Stimulated activated CD8-positive, alpha-beta memory T cell treated with anti-CD3 and anti-CD28 coated beads, Interleukin-7, amount 100 ng/mL, for 1 hour (primary cell): ENCODE measurements at places on chromosomes 1 and 21.

DNA sequence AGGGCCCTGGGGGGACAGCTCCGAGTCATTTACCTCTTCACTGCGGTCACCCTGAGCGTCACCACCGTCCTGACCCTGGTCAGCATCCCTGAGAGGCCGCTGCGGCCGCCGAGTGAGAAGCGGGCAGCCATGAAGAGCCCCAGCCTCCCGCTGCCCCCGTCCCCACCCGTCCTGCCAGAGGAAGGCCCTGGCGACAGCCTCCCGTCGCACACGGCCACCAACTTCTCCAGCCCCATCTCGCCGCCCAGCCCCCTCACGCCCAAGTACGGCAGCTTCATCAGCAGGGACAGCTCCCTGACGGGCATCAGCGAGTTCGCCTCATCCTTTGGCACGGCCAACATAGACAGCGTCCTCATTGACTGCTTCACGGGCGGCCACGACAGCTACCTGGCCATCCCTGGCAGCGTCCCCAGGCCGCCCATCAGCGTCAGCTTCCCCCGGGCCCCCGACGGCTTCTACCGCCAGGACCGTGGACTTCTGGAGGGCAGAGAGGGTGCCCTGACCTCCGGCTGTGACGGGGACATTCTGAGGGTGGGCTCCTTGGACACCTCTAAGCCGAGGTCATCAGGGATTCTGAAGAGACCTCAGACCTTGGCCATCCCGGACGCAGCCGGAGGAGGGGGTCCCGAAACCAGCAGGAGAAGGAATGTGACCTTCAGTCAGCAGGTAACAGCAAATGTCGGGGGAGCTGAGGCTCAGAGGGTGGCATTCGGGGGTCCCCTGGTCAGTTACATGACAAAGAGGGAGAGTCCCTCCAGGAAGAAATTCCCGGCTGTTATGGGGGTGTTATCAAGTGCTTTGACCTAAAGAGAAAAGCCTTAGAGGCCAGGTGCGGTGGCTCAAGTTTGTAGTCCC lies 12.6 kb downstream of the SLC45A1 start:
- DNase-seq, result no peak

GRCh38 chr21:37557261-37557950 lies 190.8 kb downstream of the DYRK1A start:
- no peak for DNase-seq

GRCh38 chr1:109769330-109770078 lies 5.8 kb upstream of the EPS8L3 start:
- DNase-seq, result no peak

- no peak for DNase-seq
Measured at GRCh38 chr21:15706696-15707095, 23.1 kb upstream of the USP25 start.

GRCh38 chr1:45802343-45803298 lies 791 bp upstream of the MAST2 start:
- no peak for DNase-seq

DNA sequence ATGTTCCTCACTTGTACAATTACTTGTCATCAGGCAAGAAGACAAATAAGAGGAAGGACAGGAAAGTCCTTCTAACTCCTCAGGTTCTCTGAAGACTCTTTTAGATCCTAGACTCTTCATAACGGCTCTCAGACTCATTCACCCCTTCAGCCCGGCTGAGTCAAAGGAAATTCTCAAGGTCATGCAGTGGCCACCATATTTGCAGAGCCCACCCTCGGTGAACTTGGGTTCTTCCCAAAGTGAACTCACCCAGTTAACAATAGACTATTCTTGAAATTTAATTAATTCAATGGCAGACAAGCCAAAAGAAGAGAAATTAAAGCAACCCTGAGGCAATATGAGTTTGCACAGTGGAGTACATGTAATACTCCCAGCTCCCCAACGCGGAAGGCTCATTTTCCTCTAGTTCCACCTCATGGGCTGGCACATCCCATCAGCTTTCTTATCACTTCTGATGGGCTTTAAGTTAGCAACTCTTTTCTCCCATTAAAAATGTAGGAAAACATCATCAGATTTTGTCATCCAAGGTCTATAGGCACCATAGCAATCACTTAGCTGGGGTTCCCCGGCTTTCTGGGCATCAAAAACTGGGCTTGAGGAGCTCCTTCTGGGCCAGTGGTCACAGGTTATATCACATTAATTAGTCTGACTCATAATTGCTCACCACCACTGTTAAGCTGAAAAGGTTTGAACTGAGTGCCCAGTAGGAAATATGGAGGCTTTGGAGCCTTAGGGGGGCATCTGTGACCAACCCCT lies 27.8 kb upstream of the TIAM1 start:
- DNase-seq, result no peak

GRCh38 chr1:23210963-23211362 lies 6.3 kb downstream of the HTR1D start:
- no peak for DNase-seq

GRCh38 chr21:15776818-15777217 lies 47.0 kb downstream of the USP25 start:
- DNase-seq, result no peak

DNA sequence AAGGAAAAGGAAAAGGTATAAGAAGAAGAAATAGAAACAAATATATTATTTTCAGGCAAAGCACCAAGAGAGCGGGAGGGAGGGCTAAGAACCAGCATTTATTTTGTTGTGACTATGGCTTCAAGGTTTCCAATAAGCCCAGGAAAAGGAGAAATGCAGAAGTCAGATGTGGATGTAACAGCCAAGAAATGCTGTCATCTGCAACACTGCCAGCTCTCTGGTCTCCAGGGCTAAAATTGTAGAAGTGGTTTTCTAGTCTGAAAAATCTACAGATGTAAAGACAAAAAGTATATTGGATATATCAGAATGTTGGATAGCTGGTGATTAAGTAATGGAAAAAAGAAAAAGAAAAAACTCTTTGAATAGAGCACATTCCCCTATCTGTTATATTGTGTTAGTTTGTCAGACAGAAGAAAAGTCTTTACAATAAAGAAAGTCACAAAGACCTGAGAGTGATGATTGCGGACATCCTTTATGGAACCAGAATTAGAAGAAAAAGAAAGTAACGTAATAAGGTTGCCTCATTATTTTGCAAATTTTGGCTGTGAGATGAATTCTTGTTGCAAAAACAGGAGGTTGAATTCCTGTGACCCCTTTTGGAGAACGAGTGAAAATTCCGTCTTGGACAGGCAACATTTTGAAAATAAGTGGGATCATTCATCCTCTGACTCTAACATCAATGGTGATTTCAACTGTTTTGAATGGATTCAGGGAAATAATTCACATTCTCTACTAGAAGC lies 938.1 kb downstream of the TTLL7 start:
- no peak for DNase-seq

DNA sequence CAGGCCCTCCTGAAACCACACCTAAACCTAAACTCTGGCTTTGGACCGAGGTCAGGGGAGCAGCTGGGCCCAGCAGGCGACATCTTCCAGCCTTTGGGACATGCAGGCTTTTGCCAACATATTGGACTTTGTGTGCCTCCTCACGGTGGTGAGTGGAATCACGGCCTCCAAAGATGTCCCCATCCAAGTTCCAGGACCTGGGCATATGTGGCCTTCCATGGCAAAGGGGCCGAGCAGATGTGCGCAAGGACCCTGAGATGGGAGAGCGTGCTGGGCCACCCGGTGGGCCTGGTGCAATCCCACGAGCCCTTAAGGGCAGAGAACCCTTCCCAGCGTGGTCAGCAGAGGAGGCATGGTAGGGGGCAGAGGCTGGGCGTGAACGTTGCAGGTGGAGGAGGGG lies 160.8 kb upstream of the C1orf174 start:
- DNase-seq, result no peak

GRCh38 chr1:186618401-186619170 lies 61.6 kb downstream of the PTGS2 start:
- DNase-seq, result no peak

- no peak for DNase-seq
Measured at GRCh38 chr1:94698759-94699502, 121.2 kb upstream of the SLC44A3 start.

- DNase-seq, result no peak
Measured at GRCh38 chr1:165376811-165377311, 20.3 kb upstream of the LMX1A start.

DNA sequence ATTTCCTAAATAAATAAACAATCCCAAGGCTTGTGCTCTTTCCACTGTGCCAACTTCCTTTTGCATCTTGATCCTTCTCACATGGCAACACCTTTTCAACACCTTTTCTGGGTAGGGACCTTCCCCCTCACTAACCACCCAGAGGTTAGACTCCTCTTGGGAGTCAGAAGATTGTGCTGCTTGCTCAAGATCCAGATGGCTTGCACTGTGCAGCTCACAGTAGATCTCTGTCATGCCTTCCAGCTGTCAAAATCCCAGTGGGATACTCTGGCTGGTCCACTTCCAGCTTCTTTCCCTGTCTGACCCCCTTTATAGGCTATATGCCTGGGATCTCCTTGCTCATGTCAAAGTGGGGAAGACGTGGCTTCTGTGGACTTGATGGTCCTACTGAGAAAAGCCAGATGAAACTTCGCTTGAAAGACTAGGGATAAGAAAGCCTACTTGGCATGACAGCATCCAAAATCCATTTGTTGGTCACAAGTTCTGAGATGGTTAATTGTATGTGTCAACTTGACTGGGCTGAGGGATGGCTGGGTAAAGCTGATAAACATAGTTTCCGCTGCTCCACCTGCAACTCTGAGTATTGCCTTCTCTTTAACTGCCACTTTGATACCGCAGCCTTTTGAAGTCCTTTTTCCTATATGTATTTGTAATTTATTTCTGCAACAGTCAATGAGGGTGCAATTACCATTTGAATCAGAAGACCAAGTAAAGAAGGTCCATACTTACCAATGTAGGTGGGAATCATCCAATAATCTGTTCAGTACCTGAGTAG lies 74.5 kb downstream of the S1PR1 start:
- DNase-seq, result no peak

GRCh38 chr1:112063781-112064728 lies 74.6 kb upstream of the KCND3 start:
- DNase-seq, result no peak

GRCh38 chr1:157113106-157113505 lies 13.5 kb upstream of the ETV3L start:
- no peak for DNase-seq

DNA sequence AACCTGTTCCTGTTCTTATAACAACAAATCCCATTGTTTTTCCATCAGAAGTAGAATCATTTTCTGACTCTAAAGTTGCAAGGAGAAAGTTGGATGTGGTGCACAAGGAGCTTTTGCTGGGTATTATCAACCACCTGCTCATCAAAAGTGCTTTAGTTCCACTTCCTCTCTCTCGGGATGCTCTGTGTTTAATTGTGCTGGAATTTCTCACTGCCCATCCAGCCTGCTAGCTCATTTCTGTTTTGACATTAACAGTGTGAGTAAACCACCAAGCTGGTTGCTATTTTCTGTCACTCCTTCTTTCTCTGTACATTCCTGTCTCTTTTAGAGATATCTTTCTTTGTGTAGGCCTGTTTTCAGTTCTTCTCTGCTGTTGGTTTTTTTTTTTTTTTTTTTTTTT lies 6.0 kb downstream of the KDM4A start:
- DNase-seq, result no peak

- DNase-seq, result no peak
Measured at GRCh38 chr1:75587692-75588091, 23.2 kb downstream of the SLC44A5 start.

DNA sequence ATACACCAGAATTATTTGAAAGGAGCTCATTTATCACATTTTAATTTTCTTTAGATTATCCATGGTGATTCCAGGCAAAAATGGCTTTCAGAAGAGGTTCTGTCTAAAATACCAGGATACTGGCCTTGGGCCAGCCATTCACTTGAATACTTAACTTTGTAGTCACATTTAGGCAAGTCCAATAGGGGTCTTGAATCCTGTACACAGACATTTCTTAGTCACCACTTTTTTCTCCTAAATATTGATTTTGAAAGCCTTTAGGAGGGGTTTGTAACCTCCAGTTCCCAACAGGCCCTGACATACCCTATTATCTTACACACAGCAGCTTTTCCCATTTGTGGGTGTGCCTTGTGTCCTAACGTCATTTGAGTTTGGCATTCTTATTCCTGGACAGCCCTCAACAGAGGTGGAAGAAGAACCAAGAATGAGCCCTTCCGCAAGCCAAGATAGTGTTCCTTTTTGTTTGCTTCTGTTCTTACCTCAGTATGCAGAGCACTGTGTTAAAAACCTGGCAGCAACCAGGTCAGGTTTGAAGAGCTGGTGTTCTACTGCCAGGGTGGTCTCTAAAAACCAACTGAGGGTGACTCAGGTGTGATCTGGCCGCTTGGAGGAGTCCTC lies 19.5 kb downstream of the MAP3K7CL start:
- DNase-seq, result no peak

- no peak for DNase-seq
Measured at GRCh38 chr1:55334160-55334559, 119.0 kb upstream of the USP24 start.

- DNase-seq, result no peak
Measured at GRCh38 chr21:45289655-45290515, 2.2 kb upstream of the POFUT2 start.

- no peak for DNase-seq
Measured at GRCh38 chr1:17540255-17541001, 930 bp downstream of the ARHGEF10L start.

GRCh38 chr21:31573217-31573616 lies 86.3 kb upstream of the SOD1 start:
- DNase-seq, result no peak
